ENCODE measurements at places on chromosomes 4 and X.

GRCh38 chr4:180695851-180696250 is 1547.4 kb upstream of the TENM3 start:
- no peak for DNase-seq

- DNase-seq, result no peak
Observed at GRCh38 chr4:83582289-83582785, 46.4 kb downstream of the GPAT3 start.

DNA sequence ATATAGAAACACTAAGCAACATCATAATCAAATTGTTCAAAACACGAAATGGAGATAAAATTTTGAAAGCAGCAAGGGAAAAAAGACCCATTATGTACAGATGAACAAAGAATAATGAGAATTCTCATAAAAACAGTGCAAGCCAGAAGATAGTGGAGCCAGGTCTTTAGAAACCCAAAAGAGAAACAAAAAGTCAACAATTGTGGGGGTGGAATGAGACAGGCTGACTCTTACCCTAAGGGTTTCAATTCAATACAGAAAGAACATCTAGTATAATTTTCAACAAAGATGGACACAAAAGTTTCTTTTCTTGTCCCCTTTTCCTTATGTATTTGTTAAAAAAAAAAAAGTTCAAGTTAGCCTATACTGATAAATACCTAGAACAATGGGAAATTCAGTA is 34.0 kb upstream of the MAGEB2 start:
- no peak for DNase-seq

GRCh38 chrX:86104526-86104925 is 43.7 kb upstream of the DACH2 start:
- DNase-seq, result no peak

DNA sequence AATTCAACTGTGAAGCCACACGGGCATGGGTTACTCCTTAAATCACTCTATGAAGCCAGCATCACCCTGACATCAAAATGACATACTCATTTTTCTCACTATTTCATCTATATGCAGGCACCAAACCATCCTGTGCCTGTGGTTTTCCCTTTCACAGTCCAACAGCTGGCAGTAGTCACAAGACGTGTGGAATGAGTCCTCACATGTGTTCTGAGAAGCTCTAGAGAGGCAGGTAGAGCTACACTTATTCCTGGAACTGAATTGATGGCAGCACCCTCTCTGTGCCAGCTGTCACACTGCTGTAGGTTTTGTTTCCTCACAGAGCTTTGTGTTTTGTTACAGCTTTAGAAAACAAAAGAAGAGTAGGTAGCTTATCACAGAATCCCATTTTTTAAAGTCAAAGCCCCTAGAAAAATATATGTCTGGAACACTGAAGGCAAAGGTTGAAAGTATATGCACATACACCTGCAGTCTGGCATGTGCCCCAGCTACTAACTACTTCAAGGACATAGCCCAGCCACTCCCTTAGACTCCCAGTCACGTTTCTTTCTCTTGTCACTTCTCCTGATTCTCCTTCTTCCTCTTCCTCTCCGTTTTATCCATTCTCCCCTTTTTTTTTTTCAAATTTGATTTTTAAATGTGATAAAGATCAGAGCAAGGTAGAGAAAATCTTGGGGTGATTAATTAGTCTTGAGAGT is 107.1 kb downstream of the ANXA10 start:
- no peak for DNase-seq

DNA sequence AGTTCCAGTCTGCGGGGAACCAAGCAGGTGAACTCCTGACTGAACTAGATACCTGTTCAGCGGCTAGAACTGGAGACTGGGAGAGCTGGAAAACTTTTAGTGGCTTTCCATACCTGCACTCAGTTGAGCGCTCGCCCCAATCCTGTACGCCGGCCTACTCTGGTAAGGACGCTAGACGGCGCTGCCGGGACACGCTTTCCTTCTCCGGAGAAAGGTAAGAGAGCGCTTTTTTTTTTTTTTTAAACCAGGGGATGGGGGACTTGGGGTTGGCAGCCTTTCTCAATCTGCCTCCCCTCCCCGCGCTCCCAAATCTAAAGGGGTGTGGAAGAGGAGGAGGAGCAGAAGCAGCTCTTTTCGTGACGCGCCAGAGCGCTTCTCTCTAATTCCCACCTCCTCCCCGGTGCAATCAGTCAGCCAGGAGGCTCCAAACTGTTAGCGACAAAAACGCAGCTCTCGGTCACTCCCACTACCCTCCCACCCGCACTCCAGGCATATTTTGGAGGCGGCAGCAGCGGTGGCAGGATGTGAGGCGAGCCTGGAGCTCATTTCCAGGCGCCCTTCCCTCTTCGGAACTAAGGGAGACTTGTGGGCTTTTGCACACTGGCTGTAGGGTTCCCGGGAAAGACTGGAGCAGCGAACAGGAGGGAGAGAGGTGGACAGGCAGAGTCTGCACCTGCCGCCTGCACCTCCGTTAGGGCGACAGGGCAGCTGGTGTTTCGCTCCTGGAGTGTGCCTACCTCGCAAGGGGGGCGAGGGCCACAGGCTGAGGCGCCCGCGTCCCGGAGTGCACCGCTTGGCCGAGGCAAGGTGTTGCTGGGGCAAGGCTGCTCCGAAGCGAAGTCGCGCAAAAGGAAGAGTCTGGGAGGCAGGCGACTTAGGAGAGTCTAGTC is at the start of gene IL1RAPL2:
Gene IL1RAPL2, plus strand, starts transcription at position 409 of the 890 bp plus-strand sequence.
- DNase-seq, result no peak

- DNase-seq, result no peak
Observed at GRCh38 chr4:717601-718320, 12.1 kb downstream of the PCGF3 start.

DNA sequence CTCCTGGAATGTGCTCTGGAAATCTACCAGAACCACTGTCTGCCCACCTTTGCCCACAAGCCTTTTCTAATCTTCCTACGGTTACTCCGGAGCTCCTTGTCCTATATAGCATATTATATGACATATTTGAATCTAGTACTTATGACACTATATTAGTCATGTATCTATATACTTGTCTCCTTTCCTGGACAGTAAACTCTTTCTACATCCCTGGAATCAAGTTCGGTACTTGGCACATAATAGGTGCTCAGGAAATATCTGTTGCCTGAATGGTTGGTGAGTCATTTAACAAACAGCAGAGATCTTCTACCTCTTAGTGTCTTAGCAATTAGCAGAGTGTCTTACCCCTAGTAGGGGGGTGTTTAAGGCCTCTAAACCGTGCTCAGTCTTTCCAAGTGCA is 123.6 kb downstream of the RELL1 start:
- no peak for DNase-seq

GRCh38 chrX:153400146-153401132 is 711 bp downstream of the PNMA6E start:
- no peak for DNase-seq

DNA sequence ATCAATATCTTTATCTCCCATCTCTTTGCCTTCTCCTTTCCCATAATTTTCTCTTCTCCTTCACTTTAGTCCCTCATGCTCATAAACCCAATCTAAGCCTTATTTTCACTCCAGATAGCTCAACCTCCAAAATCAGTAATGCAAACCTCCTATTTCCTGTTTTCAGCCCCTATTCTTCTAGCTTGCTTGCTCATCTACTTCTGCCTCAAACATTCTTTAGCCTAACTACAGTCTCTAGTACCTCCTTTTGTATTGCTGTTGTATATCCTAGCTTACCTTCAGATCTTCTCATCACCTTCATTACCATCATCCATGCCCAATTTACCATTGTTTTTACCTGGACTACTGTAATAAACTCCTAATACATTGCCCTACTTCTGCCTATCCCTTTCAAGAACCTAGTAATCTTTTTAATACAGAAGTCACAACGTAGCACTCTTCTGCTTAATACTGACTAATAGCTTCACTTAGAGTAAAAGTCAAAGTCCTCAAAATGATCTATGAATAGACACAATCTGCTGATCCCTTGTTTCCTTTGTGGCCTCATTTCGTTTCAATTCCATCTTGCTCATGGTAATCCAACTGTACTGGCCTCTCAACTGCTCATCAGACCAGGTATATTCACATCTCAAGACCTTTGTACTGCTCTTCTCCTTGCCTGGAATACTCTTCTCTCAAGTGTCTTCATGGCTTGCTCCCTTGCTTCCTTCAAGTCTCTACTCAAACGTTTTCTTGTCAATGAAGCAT is 123.4 kb downstream of the FAM13A start:
- DNase-seq, result no peak

DNA sequence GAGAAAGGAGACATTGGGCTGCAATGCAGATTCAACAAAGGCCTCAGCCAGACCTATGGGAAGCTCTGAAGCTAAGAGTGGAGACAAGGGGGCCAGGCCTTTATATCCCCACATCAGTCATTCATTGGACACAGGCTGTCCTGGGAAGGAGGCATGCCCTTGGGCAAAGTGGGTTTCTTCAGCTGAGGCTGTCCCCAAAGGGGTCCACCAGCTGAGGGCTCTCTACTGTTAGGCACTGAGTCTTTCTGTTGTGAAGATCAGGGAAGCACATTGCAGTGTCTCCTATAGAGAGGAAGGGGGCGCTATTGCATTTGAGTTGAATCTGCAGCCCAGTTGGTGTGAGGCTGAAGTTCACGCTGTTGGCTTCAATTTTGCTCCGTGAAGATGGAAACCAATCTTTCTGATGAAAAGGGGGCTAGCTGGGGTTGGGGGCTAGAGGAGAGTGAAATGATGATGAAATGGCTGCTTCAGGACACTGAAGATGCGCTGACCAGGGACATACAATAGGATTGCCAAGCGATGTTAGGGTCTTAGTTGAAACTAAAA is 48.0 kb downstream of the SLC25A5 start:
- no peak for DNase-seq

DNA sequence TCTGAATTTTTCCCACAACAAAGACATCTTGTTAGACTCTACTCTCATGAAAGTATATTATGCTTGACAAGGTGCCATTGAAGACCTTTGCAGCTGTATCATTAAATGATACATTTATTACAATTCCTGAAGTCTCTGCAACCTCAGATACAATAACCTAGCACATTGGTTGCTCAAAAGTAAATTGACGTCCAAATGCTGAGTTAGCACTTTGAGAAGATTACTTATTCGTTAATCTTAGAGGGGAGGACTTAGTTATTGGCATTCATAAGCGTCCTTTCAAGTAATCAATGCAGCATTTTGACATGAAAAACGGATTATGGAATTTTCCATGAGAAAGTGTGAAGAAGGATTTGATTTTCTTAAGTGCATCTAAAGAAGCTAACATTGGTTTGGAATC is 151.6 kb downstream of the ARSF start:
- DNase-seq, result no peak

- no peak for DNase-seq
Observed at GRCh38 chr4:120829113-120829831, 93.3 kb downstream of the PRDM5 start.

- no peak for DNase-seq
Observed at GRCh38 chrX:70301716-70302115, 11.8 kb downstream of the KIF4A start.

DNA sequence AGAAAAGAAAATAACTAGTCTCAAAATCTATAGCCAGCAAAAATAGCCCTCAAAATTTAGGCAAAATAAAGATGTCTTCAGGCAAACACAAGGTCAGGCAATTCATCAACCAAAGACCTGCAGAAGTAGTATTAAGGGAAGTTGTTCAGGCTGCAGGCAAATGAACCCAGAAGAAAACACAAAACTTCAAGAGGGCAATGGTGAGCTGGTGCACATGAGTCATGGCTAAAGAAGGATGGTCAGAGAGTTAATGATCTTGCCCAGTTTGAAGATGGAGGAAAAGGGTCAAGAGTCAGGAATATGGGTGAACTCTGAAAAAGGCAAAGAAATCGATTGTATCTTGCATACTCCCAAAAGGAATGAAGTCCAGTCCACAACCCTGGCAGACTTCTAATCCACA is 83.1 kb upstream of the FAT4 start:
- no peak for DNase-seq

- no peak for DNase-seq
Observed at GRCh38 chr4:55547918-55548317, 1.2 kb upstream of the CLOCK start.

DNA sequence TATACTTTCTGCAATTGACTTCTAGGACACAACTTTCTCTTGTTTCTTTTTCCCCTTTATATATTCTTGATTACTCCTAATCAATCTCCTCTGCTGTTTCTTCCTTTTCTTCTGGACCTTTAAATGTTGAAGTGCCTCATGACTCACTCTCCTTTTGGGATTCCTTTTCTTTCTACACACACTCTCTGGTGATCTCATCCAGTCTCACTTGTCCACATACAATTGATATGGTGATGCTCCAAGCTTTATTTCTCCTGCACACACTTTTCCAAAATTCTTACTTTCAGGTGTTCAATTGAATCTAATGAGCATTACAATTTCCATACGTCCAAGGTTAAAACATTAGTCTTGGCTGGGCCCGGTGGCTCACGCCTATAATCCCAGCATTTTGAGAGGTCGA is 794.8 kb upstream of the EPHA5 start:
- DNase-seq, result no peak

DNA sequence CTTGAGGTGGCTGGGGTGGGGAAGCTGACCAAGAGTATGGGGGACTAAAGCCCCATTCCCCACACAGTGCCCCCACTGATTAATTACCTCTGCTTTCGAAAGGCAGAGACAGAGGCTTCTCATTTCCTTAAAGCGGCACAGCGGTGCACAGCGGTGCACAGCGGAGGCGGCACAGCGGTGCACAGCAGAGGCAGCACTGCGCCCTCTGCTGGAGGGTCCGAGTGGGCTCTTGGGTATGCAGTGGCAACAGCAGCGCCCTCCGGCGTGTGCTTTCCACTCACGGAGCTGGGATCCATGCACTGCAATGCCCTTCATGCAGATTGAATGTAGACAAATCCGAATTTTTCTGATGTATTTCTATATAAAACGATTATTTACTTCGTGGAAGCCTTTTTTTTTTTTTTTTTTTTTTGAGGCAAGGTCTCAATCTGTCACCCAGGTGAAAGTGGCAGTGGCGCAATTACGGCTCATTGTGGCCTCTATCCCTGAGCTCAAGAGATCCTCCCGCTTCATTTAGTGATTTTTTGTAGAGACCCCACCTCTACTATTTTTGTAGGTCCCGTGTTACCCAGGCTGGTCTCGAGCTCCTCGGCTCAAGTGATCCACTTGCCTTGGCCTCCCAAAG is 19.7 kb upstream of the PRPS2 start:
- DNase-seq, result no peak

- DNase-seq, result peak; percentile 64
Observed at GRCh38 chr4:57163530-57164459, 53.6 kb upstream of the IGFBP7 start.

DNA sequence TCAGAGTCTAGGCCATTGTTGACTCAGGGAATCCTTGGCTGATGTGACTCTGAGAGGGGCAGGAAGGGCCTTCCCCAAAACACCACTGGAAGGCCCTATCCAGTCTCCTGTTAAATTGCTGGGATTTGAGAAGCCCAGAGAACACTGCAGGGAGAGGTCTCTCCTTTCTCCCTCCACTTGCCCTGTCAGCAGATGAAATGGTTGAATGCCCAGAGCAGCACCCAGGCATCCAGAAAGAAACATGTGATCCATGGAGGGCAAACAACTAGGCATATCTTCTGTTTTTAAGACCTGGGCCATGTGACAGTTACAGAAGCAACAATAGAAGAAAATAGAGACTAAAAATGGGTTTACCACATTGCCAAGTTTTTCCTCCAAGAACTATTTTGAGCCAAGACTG is 291.1 kb downstream of the QDPR start:
- no peak for DNase-seq

GRCh38 chr4:151304755-151305154 is 20.6 kb downstream of the SH3D19 start:
- no peak for DNase-seq

- DNase-seq, result no peak
Observed at GRCh38 chr4:170805352-170805751, 715.6 kb upstream of the AADAT start.

All from nucleus accumbens (tissue), 56 donors.